Renal cortex interstitium (tissue), 15 donors: ENCODE measurements at places on chromosomes 13 and 19. TPM values are rescaled to one million over a fixed set of nuclear protein-coding genes. Genes with fewer than 3 reads are reported as not detected.

GRCh38 chr13:44409595-44409994, 36.0 kb downstream of the SERP2 start:
- no peak for DNase-seq

- no peak for DNase-seq
Observed at GRCh38 chr13:97281028-97281427, 58.9 kb downstream of the MBNL2 start.

DNA sequence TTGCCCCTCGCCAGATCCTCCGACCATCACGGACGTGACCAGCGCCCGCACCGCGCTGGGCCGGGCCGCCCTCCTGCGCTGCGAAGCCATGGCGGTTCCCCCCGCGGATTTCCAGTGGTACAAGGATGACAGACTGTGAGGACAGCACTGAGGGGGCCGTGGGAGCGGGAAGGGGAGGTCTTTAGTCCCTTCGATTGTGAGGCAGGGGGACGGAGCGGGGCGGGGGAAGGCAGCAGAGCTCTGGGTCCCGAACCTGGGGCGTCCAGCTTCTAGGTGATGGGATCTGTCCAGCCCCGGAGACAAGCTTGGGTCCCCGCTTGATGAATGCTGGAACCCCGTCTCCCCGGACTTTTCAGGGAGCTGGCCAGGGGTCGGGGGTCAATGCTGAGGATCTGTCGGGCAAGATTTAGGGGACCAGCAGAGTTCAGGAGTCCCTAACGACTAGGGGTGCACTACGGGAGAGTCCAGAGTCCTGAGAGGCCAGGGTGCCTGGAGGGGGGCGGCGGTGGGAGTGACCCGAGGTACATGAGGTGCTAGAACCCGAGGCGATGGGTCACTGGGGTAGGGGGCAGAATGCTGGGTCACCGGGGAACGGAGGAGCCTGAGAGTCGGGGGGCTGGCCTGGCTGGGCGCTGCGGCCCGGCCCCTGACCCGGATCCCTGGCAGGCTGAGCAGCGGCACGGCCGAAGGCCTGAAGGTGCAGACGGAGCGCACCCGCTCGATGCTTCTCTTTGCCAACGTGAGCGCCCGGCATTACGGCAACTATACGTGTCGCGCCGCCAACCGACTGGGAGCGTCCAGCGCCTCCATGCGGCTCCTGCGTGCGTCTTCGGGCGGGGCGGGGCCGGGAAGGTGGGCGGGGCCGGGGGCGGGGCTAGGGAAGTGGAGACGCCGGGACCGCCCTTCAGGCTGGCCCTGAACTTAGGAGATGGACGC, 14.6 kb downstream of the VSIG10L start:
- peak; percentile 35 for DNase-seq

GRCh38 chr13:112064222-112064621, 2.7 kb upstream of the SOX1 start:
- DNase-seq: no peak

Gene ATP12A
- polyA plus RNA-seq: 12.1 TPM

Gene FCAR
- polyA plus RNA-seq: 0.68 TPM

Gene ICAM5
- 0.24 TPM for polyA plus RNA-seq
